Fibroblast of skin of left biceps (primary cell): ENCODE measurements at places on chromosomes 1 and 21.

DNA sequence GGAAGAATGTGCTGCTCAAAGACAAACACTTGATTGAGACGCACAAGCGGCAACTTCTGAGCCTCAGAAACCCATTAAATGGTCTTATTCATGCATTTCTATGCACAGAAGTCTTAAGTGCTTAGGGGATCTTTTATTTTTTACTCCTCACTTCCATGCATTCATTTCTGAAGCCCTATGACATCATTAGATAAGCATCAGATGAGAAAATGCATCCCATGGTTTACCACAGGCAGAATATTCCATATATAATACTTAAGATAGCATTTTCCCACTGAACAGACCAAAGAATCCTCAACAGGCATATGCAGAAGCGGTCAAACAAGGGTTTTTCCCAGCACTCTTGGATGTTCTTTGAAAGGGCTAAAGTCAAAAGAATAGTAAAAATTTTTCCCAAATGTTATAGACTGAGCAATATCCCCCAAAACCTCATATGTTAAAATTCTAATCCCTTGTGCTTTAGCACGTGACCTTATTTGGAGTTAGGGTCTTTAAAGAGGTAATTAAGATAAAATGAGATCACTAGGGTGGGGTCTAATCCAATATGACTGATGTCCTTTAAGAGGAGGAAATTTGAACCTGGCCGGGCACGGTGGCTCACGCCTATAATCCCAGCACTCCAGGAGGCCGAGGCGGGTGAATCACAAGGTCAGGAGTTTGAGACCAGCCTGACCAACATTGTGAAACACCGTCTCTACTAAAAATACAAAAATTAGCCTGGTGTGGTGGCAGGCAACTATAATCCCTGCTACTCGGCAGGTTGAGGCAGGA lies 22.6 kb upstream of the FAM89A start:
- no peak for DNase-seq

GRCh38 chr1:202162418-202163280 lies 2.2 kb upstream of the PTPN7 start:
- DNase-seq = no peak

DNA sequence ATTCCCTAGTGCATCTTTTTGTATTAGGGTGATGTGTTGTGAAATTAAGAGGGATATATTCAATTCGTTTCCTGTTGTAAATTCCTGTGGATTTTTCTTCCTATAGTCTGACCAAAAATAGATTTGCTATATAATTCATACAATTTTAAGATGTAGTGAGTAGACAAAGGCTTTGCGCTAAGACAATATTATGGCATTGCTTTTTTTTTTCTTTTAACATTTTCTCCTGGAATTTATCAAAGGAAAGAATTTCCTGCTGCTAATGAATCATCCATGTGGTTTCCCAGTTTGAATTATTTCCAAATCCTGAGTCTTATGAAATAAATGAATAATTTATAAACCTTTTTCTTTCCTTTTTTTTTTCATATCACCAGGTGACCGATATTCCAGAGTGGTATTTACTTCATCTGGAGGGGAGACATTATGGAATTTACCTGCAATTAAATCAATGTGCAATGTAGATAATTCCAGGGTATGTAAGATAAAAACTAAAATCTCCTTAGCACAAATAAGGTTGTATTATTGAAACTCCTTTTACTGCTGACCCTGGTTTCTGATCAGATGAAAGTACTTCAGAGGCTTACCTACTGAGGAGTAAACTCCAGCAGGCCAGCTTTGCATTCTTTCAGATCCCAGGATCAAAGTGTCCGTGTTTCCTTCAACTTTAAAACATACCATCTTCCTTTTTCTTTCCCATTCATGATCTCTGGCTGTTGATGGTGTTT lies 148.4 kb downstream of the TLR5 start:
- peak; percentile 62 for DNase-seq

DNA sequence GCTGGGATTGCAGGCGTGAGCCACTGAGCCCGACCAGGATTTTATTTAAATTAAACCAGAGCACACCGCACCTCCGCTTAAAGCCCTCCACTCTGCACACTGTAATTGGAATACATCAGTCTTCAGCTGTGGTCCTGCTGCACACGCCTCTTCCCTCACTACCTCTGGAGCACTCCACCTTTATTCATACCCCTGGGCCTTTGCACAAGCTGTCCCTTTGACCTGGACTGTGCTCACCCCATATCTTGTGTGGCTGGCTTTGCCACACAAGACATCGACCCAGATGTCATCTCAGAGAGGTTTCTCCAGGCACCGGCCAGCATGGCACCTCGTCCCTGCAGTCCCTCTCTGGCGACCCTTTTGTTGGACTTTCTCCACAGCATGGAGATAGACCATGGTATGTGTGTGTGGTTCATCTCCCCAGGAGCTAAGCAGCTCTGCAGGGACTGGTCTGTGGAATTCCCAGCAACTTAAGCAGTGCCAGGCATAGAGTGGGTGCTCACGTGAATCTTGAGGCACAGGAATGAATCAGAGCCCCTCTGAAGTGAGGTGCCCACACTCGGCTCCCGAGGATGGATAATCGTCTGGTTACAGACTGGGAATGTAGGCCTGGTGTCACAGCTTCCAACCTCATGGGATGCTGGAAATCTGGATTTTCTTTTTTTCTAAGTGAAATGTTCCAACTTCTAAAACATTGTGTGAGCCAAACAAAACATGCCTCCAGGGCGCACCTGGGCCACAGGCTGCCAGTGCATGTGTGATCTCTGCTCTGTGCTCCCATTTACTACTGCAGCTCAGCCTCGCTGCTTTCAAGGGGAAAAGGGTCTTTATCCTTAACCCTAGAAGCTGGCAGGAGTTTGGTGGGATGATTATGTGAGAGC lies 61.9 kb downstream of the EVA1C start:
- DNase-seq = no peak

DNA sequence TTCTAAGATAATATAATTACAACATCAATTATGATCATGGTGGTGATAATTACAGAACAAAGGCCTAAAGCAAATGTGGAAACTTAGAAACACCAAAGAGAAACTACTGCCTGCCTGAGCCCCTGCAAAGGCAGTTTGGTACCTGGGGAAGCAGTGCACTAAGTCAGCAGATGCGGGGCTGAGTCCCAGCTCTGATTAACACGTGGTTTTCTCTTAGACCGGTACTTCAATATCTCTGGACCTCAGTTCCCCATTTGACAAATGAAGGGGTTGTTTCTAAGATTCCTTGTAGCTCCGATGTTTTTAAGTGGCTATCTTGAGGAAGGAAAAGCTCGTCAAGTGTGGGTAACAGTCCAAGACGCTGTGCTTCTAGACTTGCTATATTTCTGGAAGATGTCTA lies 16.7 kb upstream of the PLEKHA6 start:
- no peak for DNase-seq
